ENCODE measurements at places on chromosomes 7 and 10.

DNA sequence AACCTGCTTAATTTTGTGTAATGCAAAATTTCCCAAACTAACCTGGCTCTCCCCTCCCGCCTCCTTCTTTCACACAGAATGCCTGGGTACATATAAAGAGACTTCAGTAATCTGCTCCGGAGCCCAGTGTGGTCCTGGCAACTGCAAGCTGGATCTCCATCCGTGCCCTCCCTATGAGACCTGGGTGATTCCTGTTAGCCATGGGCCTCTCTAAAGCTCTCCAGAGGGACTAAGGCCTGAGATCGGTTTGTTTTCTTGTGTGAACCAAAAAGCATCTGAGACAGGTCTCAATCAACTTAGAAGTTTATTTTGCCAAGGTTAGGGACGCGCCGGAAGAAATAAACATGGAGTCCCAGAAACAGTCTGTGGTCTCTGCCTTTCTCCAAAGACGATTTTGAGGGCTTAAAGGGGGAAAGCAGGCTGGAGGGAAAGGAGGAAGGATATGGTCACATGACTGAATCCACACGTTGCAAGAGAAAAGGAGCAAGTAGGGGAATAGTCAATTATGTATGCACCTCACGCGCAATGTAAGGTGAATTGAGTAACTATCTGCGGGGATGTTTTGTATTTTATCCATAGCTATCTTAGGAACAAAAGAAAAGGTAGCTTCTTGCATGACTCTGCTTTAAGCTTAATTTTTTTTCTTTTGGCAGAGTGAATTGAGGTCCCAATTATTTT is 46.2 kb upstream of the CCDC3 start:
- no peak for DNase-seq

DNA sequence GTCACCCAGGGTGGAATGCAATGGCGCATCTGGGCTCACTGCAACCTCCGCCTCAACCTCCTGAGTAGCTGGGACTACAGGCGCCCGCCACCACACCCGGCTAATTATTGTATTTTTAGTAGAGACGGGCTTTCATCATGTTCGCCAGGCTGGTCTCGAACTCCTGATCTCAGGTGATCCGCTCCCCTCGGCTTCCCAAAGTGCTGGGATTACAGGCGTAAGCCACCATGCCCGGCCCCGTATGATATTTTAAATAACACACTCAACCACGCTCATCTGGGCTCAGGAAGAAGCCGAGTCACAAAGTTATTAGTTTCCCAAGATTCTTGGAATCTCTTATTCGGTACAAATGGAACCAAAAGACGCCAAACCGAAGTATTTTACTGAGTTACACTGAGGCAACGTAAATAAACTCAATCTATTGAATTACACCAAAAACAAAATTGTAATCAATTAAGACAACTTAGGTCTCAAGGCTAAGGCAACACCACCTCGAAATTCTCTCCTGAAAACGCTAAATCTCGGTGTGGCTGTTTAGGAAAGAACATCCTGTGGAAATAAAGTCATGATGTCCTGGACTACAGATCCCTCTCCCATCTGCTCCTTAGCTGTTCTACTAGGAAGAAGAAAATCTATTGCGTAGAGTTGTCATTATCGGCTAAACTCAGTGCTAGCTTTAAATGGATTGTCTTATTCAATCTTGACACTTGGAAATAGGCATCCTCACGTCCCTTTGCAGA is 910 bp downstream of the ARHGAP19 start:
- DNase-seq, result peak; percentile 35

DNA sequence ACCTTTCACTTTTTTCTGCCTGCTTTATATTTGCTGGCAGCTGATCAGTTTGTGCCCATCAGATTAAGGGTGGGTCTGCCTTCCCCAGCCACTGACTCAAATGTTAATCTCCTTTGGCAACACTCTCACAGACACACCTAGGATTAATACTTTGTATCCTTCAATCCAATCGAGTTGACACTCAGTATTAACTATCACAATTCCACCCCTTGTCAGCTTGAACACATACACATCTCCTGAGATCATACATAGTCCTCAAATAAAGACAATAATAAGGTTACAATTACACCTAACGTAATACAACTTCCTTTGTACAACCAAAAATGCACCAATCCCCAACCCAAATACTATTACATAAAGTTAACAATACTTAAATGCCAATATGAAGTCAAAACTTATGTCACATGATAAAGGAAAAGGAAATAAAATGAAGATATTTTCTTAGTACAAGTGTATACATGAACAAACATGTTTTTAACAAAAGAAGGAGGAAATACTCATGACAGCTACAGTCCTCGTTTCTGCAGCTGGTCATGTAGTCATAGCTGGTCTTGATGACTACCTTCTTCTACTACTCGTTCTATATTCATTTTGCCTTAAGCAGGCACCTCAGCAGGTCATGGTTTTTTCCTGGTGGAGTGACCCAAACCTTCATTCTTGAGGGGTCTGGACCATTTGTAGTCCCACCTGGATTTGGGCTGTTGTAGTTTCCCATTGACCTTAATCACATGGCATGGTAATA is 96.7 kb upstream of the CABCOCO1 start:
- DNase-seq, result no peak

DNA sequence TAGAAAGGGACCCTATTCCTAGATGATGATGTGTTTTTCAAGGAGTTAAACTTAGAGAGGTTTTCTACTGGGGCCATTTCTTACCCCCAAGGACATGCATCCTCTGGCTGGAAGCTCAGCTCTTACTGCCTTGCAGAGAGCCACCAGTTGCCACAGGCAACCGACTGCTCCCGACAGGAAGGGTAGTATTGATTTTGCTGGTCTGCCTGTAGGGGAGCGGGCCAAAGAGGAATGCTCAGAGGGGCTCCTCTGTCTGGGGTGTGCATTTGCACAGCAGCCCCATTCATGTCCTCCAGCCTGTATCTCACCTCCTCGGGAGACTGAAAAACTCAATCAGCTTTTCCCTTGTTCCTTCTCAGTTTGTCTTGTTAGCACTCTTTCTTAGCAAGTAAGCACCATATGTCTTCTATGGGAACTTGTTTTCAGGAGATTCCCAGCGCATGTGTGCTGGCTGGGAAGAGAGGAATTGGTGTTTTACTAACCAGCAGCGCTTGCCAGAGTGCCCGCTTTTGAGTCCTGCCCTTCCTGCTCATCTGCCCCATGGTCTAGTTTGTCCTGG is 739.0 kb upstream of the GALNT17 start:
- DNase-seq, result no peak

DNA sequence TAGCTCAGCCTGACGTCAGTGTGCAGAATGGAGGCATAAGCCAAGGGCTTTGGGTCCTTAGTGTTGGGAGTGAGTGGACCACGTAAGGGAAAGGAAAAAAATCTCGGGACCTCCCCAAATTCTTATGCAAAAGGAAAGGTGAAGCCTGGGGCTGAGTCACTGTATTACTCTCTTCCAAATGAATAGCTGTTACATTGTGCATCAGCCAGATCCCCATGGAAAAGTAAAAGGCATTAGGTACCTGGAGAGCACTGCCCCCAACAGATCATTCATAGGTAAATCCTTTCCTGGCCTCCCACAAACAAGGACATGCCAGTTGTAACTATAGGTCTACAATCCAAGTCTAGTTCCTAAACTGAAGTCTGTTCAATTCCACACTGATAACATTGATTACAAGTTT is 170.5 kb downstream of the C1GALT1 start:
- DNase-seq, result no peak
